ENCODE measurements at places on chromosomes 4 and X.

DNA sequence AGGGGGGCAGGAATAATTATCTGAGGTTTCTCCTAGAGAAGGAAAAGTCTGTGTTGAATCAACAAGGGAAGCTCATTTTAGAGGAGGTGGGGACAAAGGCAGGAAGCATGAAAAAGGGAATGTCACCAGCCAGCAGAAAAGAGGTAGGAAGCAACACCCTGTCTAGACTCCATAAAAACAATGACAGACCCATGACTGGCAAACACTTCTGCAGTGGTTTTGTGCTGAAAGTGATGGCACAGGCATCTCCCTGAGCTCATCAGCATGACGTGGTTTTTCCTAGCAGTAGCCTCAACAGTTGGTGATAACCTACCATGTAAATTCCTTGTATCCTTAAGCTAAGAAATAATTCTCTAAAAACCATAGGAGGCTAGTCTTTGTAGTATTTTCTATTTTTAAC is 110.7 kb upstream of the GALNT7 start:
- DNase-seq, result no peak

GRCh38 chr4:110816367-110816766 is 193.5 kb upstream of the PITX2 start:
- DNase-seq, result no peak

DNA sequence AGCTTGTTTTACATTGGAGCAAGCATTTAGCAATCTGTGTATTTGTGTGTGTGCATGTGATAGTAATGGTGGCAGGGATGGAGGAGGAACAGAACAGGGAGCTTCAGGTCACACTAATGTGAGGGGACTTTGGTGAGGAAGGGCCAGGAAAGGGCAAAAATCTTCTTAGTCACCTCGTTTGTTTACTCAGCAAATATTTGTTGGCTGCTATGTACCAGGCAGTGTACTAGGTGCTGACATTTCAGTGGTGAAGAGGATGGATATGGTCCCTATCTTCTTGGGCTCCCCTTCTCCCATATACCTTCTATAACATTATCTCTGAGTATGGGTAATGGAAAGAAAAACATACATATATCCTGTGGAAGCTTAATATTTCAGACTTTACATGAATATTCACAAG is 48.5 kb upstream of the HDAC8 start:
- DNase-seq, result no peak

GRCh38 chrX:13755254-13755653 is 20.7 kb downstream of the OFD1 start:
- DNase-seq, result no peak

DNA sequence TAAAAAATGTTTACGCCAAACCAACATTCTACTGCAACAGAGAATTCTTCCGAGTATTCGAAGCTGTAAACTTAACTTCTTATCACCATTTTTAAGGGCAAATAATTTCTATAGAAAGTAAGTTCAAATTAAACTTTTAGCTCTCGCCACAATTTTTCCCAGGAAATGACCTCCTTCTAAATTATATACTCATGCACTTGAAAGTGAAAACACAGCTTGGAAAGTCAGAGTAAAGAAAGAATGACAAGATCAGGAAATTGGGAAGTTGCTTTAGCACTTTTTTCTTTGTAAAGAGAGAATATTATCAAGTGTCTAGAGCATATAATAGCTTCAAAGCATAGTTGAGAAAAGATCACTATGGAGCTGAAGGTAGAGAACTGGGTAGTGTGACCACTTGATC is 1.2 kb downstream of the CYBB start:
- DNase-seq, result no peak

DNA sequence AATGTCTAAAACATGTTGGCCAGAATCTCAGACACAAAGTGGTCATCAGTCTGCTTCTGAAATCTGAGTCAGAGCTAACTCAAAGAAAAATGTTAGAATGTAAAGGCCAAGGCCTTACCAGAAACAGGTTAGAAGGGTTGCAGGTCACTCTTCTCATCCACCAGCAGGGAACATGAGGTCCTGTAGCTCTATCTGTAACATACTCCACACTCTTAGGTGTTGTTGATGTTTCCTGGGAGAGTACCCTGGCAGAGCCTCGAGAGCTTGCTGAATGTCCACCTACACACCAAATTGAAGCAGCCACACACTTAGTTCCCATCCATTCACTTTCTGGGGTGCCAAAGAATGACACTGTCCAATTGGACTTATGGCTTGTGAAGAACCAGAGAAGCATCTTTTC is 76.6 kb upstream of the INPP4B start:
- no peak for DNase-seq

DNA sequence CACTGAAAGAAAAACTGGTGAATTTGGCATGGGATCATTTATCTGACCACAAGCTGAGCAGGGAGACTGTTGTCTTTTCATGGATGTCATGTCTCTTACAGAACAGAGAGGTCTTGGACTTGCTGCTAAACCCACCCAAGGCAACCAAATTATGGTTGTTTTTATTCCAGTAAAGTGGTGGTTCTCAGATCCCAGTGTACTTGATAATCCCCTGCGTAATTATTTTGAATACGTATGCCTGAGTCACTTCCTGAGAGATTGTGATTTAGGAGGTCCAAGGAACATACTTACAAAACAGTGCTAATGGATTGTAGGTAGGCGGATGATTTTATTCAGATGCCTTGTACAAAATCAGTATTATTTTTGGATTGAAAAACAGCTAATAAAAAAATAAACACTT is 585.6 kb downstream of the IL1RAPL1 start:
- DNase-seq, result no peak

GRCh38 chr4:54879576-54879975 is 221.8 kb downstream of the KIT start:
- DNase-seq, result no peak

- DNase-seq, result no peak
These were observed 17.1 kb downstream of the CTBP1 start for GRCh38 chr4:1231637-1232360.

GRCh38 chrX:37075892-37076595 is 67.9 kb downstream of the FAM47C start:
- no peak for DNase-seq

- DNase-seq, result no peak
These were observed 22.4 kb downstream of the TLR2 start for GRCh38 chr4:153706519-153706918.

DNA sequence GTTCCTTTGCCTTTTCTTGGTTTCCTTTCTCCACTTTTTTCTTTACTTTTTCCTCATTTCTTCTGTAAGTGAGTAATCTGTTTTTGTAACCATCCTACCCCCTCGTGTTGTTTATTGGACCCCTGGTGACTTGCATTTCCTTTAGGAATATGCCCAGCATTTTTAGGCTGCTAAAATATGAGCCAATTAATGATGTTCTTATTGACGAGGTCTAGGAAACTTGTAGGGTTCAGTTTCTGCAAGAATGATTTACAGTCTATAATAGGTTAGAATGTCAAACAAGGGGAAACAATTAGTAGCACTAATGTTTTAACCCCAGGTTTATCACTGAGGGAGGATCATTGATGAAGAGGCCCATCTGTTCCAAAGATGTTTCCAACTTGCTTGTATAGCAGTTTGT is 79.0 kb downstream of the CPE start:
- DNase-seq, result no peak

GRCh38 chr4:60422439-60422838 is 777.7 kb upstream of the ADGRL3 start:
- no peak for DNase-seq

GRCh38 chrX:137195296-137195695 is 161.5 kb upstream of the GPR101 start:
- no peak for DNase-seq

GRCh38 chr4:24105327-24106038 is 215.6 kb upstream of the PPARGC1A start:
- no peak for DNase-seq

- DNase-seq, result no peak
These were observed 4.6 kb downstream of the G3BP2 start for GRCh38 chr4:75668596-75668995.

DNA sequence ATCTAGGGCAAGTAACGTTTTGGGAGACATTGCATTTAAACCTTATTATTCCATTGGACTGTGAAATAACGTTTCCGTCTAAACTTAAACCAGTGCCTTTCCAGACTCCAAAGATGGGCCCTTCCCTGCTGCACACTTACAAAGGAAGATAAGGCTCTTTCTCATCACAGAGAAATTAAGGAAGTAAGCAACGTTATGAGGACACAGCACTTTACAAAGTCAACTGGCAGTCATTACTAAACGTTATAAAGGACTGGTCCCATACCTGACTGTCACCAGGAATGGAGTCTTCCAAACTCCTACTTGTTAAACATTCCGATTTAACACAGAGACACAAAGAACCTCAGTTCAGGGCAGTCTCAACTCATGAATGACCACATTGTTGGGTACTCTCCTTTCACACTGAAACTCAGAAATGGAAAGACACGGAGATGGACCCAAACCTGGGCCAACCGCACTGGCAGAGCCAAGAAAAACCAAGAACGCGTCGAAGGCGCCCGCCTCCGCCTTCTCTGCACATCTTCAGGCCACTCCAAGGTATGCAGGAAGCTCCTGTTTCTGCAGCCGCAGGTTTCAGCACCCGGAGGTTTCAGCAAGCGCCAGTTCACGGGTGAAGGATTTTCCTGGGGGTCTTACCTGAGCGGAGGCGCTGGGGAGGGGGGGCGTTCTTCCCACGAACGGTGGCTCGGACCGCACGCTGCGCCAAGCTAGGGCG is 670 bp downstream of the PAPSS1 start:
- no peak for DNase-seq

GRCh38 chrX:12936947-12937346 is 30.5 kb downstream of the TLR8 start:
- DNase-seq, result no peak

DNA sequence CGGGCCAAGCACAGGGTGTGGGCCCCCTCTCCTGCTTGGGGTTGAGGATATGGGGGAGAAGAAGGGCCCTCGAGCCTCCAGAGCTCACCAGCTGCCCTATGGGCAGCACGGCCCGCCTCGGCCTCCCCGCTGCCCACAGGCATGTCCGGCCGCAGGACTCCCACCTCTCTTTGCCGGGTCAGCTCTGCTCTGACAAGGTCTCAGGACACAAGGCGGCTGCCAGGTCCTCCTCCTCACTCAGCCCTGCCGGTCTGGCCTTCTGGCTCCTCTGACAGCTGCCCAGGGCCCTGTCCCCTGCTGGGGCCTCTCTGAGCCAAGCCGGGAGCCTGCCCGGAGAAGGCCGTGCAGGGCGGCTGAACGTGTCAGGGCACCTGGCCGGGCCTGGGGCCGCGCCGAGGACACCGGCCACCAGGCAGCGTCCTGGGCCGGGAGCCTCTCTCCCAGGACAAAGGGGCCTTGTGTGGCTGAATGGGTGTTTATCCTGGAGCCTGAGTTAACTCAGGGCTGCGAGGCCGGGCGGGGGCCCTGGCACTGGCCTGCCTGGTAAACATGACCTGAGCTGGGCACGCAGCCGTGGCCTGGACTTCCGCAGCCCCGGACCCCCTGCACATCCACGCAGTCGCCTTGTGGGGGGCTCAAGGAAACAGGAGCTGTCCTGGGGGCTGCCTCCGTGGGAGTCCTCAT is 25.7 kb downstream of the TACC3 start:
- DNase-seq, result no peak

- no peak for DNase-seq
These were observed 93.1 kb upstream of the RBPJ start for GRCh38 chr4:26227601-26228229.

DNA sequence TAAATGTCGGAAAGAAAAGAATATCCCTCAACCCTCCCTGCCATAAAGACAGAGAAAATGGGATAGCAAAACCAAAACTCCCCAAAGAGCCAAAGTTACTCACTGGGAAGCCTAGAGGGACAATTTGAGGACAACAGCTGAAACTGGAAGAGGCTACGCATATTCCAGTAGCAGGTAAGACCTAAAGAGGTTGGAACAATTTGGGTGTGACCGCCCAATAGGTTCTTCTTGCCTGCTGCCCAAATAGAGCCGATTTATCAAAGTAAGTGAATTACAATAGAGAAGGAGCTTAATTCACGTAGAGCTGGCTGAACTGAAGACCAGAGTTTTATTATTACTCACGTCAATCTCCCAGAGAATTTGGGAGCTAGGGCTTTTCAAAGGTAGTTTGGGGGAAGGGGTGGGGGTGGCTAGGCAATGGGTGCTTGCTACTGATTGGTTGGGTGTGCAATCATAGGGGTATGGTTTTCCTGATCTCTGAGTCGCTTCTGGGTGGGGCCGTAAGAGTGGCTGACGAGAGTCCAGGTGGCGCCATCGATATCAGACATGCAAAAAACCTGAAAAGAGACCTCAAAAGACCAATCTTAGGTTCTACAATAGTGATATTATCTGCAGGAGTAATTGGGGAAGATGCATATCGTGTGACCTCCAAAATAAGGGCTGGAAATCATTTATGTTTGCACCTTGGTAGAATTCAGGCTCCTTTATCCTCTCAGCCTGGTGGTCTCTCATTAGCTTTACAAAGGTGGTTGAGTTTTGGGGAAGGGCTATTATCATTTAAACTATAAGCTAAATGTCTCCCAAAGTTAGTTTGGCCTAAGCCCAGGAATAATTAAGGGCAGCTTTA is 39.0 kb upstream of the SLC7A3 start:
- DNase-seq, result no peak

- DNase-seq, result no peak
These were observed 589 bp upstream of the NEUROG2 start for GRCh38 chr4:112516471-112517066.

DNA sequence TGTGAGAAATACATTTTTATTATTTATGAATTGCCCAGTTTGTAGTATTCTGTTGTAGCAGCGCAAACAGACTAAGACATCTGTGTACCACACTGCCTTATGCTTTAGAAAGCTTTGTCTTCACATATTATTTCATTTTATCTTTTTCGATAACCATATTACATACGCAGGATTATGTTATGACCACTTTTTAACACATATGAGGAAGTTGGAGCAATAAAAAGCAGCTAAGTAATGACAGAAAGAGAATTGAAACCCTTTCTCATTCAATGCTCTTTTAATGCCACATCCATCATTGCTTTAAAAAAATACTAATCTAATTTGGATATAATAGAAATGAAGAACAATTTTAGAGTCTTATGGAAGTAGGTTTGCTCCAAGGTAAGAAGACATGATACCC is 99.7 kb downstream of the CT47B1 start:
- no peak for DNase-seq

- no peak for DNase-seq
These were observed 333.9 kb upstream of the FSTL5 start for GRCh38 chr4:162497564-162498167.

DNA sequence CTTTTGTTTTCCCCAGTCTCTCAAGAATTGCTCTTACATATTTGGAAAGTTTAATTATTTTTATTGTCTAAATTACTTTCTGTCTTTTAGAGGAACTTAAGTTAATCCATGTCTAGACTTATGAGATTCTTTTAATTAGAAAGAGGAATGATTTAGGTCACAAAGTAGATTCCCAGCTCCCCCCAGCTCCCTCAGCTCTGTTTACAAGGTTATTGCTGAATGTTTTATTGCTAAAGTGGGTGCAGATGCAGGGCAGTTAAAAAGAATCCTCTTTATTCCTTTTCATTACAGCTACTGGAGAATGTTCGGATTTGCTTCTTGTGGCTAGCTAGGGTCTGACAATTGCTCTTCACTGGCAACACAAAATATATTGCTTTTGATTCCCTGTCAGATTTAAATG is 33.7 kb upstream of the CCKAR start:
- no peak for DNase-seq

- no peak for DNase-seq
These were observed 453.1 kb downstream of the EPHA5 start for GRCh38 chr4:65217179-65217578.

GRCh38 chr4:158134222-158134621 is 38.6 kb downstream of the GASK1B start:
- no peak for DNase-seq
